8988T (cell line): ENCODE measurements at places on chromosomes 5 and 9.

- no peak for DNase-seq
Measured at GRCh38 chr5:78888580-78889368, 96.3 kb downstream of the ARSB start.

GRCh38 chr5:164184158-164184557 lies 678.7 kb downstream of the MAT2B start:
- DNase-seq, result no peak

DNA sequence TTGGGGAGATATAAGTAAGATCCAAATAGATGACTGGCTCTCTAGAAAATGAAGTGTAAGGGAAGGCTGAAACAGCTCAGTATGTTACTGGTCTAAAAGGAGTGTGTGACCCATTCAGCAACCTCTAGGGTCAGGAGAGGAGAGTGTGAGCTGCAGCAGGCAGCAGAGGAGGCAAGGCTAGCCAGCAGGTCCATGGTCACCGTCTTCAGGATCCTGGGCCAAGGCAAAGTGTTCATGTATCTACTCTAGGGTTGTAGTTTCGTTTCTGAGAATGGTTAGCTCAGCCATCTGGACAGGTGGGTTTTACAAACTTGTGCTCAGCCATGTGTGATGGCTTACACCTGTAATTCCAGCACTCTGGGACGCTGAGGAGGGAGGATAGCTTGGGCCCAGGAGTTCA lies 13.7 kb downstream of the MYO10 start:
- DNase-seq, result no peak

DNA sequence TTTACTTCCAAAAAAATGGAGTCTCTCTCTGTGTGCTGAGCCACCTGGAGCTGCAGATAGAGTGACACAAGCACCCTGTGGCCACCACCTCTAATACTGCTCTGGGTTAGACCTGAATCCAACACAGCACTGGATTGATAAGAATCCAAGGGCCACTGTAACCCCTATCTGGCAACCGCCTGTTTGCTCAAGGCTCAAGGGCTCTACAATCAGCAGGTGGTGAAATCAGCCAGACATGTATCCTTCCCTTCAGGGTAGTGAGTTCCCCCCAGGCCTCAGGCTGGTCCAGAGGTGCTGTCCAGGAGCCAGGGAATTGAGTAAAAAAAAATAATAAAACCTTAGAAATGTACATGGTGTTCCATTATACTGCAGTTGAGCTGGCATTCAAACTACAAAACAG lies 509.0 kb downstream of the KIF4B start:
- DNase-seq, result no peak

DNA sequence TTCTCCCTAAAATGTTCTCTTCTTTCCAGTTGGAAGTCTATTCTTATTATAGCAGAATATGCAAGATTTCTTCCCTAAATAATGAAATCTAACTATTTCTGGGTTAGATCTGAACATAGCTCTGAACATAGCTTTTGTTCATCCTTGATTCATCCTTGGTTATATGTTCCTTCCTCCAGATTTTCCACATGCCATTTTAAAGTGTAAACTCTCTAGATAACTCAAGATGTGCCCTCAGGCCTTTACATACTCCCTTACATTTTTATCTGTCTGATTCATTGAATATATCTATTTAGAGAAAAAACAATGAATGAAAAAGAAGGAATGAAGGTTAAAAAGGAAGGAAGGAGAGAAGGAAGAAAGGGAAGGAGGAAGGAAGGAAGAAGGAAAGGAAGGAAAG lies 100.9 kb downstream of the FBXO38 start:
- DNase-seq, result no peak

DNA sequence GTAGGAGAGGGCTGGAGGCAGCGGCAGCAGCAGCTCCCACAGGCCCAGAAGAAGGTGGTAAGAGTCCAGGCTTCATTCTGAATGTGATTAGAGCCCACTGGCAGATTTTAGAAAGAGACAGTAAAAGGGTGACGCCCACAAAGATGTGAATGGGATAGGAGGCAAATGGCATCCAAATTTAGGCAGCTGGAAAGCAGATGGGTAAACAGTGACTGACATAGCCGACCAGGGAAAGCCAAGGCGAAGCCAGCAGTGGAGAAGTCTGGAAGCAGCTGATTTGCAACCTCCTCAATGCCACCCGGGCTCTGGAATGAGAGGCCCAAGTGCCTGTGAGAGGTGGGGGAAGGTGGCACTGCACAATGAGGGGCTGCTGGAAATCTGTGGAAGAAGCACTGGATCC lies 103.3 kb downstream of the C5orf15 start:
- DNase-seq, result no peak

- no peak for DNase-seq
Measured at GRCh38 chr5:54703133-54703532, 185.6 kb downstream of the SNX18 start.

DNA sequence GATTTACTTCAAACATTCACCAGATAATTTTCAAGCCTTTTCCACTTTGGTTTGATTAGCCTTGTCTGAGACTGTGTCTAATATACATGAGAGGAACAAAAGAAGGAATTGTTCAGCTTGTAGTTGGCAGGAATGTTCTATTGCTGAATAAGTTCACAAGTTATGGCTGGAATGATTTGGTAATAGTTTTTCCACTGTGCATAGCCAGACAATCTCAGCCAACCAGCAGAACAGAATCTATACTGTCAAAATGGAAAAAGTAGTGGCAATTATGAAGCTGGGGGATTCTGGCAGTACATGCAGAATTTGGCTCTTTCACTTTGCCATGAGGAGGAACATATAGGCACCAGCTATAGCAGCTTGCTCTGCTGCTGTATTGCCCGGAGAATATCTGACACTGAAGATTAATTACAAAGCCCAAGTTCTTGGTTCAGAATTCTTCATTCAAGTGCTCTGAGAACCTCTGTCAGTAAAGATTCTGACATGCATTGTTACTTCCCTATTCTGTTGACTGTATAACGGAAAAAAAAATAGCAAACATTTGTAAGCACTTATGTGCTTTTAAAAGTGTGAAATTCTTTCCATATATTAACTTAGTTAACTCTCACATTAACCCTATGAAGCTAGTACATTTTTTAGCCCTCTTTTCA lies 150.6 kb downstream of the PRR16 start:
- no peak for DNase-seq

DNA sequence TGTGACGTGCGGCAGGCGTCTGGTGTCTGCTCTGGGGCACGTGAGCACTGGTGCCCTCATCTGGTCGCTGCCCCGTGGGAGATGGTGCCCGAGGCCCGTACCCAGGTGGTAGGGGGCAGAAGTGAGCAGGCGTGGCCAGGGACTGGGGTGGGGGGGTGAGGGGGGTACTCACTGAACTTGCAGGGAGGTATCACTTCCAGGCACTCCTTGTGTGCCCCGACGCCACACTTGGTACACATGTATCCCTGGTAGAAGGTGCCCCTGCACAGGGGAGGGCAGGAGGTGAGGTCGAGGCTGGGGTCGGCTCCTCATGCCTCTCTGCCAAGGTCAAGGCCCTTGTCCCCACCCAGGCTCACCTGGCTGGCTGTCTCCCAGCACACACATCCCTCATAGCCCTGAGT lies 45.2 kb upstream of the SARDH start:
- no peak for DNase-seq
